ENCODE measurements at places on chromosomes 7 and 10.
A peak's percentile ranks its signal among the peaks of the same experiment; 100 is the strongest.

- DNase-seq: no peak
Measured at GRCh38 chr10:126570621-126571602, 99.6 kb downstream of the C10orf90 start.

- no peak for DNase-seq
Measured at GRCh38 chr10:88525371-88526069, 57.6 kb downstream of the RNLS start.

- no peak for DNase-seq
Measured at GRCh38 chr7:82705517-82706260, 262.1 kb upstream of the CACNA2D1 start.

- no peak for DNase-seq
Measured at GRCh38 chr7:111586711-111587409, 24.6 kb upstream of the IMMP2L start.

GRCh38 chr7:87627634-87627994 is 584 bp upstream of the RUNDC3B start:
- DNase-seq: no peak

GRCh38 chr10:119190954-119191785 is 12.6 kb upstream of the PRDX3 start:
- DNase-seq: peak; percentile 28

DNA sequence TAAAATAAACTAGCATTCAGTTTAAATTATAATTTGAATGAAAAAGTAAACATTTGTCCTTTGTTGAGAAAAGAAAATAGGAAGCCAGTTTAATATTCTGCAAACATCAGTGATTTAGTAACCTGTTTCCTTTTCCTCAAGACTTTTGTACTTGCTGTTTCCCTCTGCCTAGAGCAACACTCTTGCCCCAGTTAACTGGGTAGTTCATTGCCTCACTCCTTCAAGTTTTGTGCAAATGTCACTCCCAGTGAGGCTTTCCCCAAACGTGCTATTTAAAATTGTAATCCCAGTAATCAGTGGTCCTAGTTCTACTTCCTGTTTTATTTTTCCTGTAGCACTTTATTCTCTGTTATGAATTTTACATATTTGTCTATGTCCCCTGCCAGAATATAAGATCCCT is 23.8 kb downstream of the DLD start:
- peak; percentile 94 for DNase-seq

DNA sequence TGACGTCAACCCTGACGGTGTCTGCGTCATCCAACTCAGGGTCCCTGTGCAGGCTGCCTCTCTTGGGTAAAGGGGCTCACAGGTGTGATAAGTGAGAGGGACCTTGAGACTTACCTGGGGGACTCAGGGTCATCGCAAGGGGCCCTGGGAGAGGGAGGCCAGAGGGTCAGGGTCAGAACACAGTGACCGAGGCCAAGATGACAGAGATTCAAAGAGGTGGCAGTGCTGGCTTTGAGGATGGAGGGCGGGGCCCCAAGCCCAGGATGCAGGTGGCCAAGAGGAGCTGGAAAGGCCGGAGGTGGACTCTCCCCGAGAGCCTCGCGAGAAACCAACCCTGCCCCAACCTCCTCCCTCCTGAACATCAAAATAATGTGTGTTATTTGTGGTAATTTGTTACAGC is 165.2 kb upstream of the PPP2R2D start:
- no peak for DNase-seq

- DNase-seq: no peak
Measured at GRCh38 chr7:44187636-44188416, 1.4 kb downstream of the GCK start.

DNA sequence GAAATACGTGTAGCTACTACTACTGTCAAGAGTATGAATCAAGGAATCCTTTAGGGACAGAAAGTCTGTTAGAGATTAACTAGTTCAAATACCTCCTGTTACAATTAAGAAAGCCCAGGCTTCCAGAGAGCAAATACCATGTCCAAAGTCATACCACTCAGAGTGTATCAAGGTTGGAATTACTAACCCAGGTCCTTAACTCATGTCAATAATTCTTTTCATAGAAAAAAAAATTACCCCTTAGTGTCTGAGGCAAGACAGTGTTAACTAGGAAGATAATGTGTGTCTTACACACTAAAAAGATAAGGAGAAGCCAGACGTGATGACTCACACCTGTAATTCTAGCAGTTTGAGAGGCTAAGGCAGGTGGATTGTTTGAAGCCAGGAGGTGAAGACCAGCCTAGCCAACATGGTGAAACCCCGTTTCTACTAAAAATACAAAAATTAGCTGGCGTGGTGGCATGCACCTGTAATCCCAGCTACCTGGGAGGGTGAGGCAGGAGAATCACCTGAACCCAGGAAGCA is 423.4 kb downstream of the SORCS1 start:
- no peak for DNase-seq

DNA sequence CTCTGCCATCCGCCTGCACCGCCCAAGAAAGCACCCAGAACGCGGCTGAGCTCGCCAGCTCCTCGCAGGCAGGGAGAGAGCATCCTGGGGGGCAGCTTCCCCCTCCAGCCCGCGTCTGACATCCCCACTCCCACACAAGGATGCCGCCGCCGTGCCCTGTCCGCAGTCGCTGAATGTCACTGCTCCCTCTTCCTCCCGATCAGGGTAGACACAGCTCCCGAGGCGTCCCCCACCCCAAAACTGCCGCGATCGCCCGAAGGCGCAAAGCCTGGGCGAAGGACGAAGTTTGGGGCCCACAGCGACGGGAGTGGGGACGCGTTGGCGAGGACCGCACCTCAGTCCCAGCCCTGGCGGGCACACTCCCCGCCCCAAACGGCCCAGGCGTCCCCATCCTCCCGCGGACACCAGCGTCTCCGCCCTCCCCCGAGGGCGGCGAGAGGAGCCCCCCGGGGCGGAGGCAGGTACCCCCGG is 1.5 kb upstream of the KAT6B start:
- DNase-seq: no peak

- DNase-seq: peak; percentile 58
Measured at GRCh38 chr7:138460649-138461607, 869 bp downstream of the TRIM24 start.

GRCh38 chr10:124708246-124708779 is 35.9 kb downstream of the FAM53B start:
- DNase-seq: no peak

DNA sequence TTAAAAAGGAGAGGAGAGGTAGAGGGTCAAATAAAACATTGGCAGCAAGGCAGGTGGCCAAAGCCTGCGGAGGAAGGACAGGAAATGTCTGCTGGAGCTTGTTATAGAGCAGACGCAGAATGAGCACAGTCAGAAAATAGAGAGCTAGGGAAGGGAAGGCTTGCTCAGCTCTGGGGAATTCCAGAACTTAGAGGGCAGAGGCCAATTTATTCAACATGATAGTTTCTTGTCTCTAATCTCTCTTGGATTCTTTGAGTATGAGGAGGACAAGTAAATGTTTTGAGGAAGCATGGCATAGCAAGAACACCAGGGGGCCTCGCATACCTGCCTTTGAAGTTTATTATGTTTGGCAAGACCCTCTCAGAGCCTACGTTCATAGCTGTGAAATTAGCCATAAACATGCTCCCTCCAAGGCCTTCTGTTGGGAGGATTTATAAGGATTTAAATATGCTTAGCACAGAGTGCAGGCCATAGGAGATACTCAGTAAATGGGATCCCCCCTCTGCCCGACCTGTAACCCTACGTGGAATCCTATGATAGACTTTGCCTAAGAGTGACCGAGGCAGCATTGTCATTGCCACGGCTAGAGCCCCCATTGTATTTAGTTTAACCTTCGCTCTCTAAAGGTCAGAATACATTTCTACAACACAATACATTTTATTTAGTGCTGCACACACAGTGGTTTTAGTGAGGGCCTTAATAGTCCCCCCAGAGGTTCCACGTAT is 293.9 kb downstream of the CCDC3 start:
- peak; percentile 30 for DNase-seq

DNA sequence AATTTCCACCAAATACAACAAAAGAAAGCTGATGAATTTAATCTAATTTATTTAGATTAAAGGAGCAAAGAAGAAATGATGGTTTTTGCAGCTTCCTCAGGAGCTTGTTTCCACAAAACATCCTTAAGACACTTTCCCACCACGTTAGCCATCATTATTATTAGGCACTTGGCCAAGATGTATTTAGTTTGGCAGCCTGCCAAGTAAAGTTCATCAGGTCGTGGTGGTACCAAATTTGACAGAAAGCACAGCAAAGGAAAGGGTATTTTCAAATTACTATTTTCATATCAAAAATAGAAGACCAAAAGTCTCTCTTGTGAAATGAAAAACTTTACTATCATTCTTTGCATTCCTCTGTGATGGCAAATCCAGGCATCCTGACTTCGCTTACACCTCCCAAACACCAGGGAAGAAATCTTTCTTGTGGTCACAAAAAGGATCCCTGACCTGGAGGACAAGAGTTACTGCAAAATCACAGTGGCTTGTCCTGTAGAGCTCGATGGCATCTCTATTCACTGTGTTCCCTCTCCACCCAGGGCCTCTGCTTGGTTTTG is 123.1 kb upstream of the INHBA start:
- DNase-seq: no peak

- peak; percentile 75 for DNase-seq
Measured at GRCh38 chr10:11177381-11177780, 159.7 kb downstream of the CELF2 start.

DNA sequence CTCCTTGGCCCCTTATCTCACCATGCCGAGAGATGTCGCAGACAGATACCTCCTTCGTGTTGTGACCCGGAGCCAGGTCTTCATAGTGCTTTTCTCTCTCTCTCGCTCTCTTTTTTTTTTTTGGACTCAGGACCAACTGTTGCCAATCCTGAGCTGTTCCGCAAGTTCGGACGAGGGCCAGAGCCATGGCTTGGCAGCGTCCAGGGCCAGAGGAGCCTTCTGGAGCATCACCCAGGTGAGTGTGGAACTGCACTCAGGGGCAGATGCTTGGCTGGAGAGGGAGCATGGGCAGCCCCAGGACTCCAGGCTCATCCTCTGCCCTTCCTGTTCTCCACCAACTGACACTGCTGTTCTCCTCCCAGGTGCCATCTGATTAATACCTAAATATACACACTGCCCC is 7.8 kb downstream of the ZNF862 start:
- no peak for DNase-seq

DNA sequence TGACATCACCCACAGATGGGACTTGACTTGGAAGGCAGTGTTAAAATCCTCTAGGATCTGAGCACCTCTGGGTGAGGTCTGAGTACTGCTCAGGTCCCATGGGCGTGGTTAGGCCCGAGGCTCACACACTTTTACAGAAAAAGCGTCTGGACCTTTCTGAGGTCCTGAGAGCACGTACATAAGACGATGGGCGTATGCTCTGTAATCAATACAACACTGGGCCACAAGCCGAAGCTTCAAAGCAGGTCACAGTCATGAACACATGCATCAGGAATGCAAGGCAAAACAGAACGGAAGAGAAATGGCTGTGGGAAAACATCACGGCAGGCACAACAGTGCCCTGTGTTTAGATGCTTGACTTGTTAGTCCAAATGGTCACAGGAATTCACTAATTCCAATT is 112.2 kb downstream of the LARP4B start:
- no peak for DNase-seq

- DNase-seq: no peak
Measured at GRCh38 chr10:12703126-12703525, 298.4 kb downstream of the CCDC3 start.

- no peak for DNase-seq
Measured at GRCh38 chr7:11185179-11185815, 211.6 kb downstream of the PHF14 start.

GRCh38 chr7:93146036-93146435 is 2.1 kb downstream of the SAMD9L start:
- DNase-seq: no peak

DNA sequence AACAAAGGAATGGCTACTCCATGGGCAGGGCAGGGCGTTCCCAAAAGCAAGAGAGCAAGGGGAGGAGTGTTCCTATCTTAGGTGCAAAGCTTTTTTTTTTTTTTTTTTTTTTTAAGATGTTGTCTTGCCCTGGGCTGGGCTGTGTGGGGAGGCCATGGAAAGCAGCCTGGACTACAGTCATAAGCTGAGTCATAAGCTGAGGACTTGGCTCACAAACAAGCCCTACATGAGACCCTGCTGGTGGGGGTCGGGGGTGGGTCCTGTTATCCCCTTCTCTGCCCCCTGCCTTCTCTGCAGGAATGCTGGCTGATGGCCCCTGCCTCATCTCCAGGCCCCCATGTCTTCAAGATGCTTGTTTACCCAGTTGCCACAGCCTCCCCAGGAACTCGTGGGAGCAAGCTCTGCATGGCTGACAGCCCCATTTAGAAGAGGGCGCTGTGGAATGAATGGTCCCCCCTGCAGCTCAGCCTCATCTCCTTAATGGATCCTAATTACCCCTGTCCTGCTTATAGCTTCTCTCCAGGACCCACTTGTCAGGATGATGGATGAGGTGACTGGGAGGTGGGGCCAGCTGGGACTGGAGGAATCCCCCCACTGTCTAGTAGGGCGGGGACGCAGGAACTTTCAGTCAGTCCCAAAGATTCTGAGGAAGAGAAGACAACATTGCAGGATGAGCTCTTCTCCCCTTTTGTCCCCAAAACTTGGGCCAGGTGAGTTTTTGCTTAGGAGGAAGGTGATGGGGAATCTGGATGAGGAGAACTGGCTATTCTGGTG is 340.8 kb upstream of the PODXL start:
- no peak for DNase-seq
